Calu3 (cell line): ENCODE measurements at places on chromosomes 3 and 15. TPM values are rescaled to one million over a fixed set of nuclear protein-coding genes. Genes with fewer than 3 reads are reported as not detected.

Gene IL20RB
- total RNA-seq, result 8.5 and 12.0 TPM in 2 replicates

Gene FGD5
- total RNA-seq, result not detected in 2 replicates

Gene SERPINI1
- 1.9 and 2.2 TPM in 2 replicates for total RNA-seq

Gene CRTAP
- 62.2 and 76.9 TPM in 2 replicates for total RNA-seq

Gene PCCB
- total RNA-seq, result 52.3 and 63.5 TPM in 2 replicates

Gene SPINT1
- 93.7 and 98.4 TPM in 2 replicates for total RNA-seq

Gene SNUPN
- total RNA-seq, result 24.5 and 28.0 TPM in 2 replicates

Gene THSD4
- total RNA-seq, result 24.2 and 29.6 TPM in 2 replicates

Gene PCLAF
- 53.0 and 55.8 TPM in 2 replicates for total RNA-seq

Gene ZIC1
- not detected in 2 replicates for total RNA-seq

Gene RLBP1
- not detected in 2 replicates for total RNA-seq

Gene TUSC7
- total RNA-seq, result not detected in 2 replicates

Gene EIF2B5
- total RNA-seq, result 79.6 and 87.9 TPM in 2 replicates

Gene MESP2
- total RNA-seq, result not detected in 2 replicates

Gene CLDN1
- 204 and 253 TPM in 2 replicates for total RNA-seq

Gene ACOX2
- total RNA-seq, result 1.1 and 1.4 TPM in 2 replicates

Gene DOCK3
- total RNA-seq, result 0.19 and 0.34 TPM in 2 replicates

Gene FRMD5
- 7.0 and 10.9 TPM in 2 replicates for total RNA-seq

Gene PPP1R14D
- total RNA-seq, result 0.51 and 1.7 TPM in 2 replicates

Gene ANKRD34C
- total RNA-seq, result not detected in 2 replicates

Gene SLC12A1
- not detected in 2 replicates for total RNA-seq

Gene ISL2
- total RNA-seq, result 5.3 and 7.6 TPM in 2 replicates

Gene COL6A6
- total RNA-seq, result not detected in 2 replicates

Gene EFHB
- not detected in 2 replicates for total RNA-seq

Gene CCR8
- total RNA-seq, result not detected in 2 replicates

Gene SH3GL3
- 0.24 and 0.61 TPM in 2 replicates for total RNA-seq

Gene NUP210
- total RNA-seq, result 59.8 and 76.9 TPM in 2 replicates

Gene ADCY5
- total RNA-seq, result 2.5 and 3.6 TPM in 2 replicates

Gene NRROS
- 0.39 and 0.99 TPM in 2 replicates for total RNA-seq

Gene TM6SF1
- total RNA-seq, result not detected in 2 replicates

Gene NANOGP8
- not detected in 2 replicates for total RNA-seq

Gene ST3GAL6
- 1.7 and 3.2 TPM in 2 replicates for total RNA-seq

Gene POTEB
- total RNA-seq, result not detected in 2 replicates

Gene RCN2
- total RNA-seq, result 78.2 and 93.4 TPM in 2 replicates

Gene PLXNA1
- 81.1 and 84.3 TPM in 2 replicates for total RNA-seq

Gene MYL3
- not detected in 2 replicates for total RNA-seq

Gene OR5H2
- total RNA-seq, result not detected in 2 replicates

Gene GOLGA6L22
- not detected in 2 replicates for total RNA-seq

Gene PLA2G4E
- 0.09 TPM in 1 of 2 replicates, not detected in the other for total RNA-seq

Gene SLC22A14
- 1.8 and 2.1 TPM in 2 replicates for total RNA-seq

Gene TMCO5A
- not detected in 2 replicates for total RNA-seq

Gene ALPK3
- 4.6 TPM in 2 replicates for total RNA-seq

Gene ZPLD1
- 0.64 and 1.2 TPM in 2 replicates for total RNA-seq

Gene GP9
- not detected in 2 replicates for total RNA-seq

Gene TRIM69
- 9.7 and 20.2 TPM in 2 replicates for total RNA-seq

Gene GATA2
- total RNA-seq, result 9.6 and 13.6 TPM in 2 replicates

Gene NISCH
- total RNA-seq, result 58.6 and 67.4 TPM in 2 replicates

Gene CCRL2
- total RNA-seq, result 0.54 TPM in 1 of 2 replicates, not detected in the other

Gene SPESP1
- not detected in 2 replicates for total RNA-seq

Gene BRK1
- 120 and 126 TPM in 2 replicates for total RNA-seq

Gene ADAMTS17
- 3.5 and 7.3 TPM in 2 replicates for total RNA-seq

Gene MELTF
- 29.8 and 39.0 TPM in 2 replicates for total RNA-seq

Gene SAMMSON
- not detected in 2 replicates for total RNA-seq

Gene GHRL
- total RNA-seq, result 0.85 and 2.1 TPM in 2 replicates

Gene KIF15
- 17.0 and 18.4 TPM in 2 replicates for total RNA-seq
